ENCODE measurements at places on chromosomes 7 and 10. TPM values are rescaled to one million over a fixed set of nuclear protein-coding genes. Genes with fewer than 3 reads are reported as not detected.

DNA sequence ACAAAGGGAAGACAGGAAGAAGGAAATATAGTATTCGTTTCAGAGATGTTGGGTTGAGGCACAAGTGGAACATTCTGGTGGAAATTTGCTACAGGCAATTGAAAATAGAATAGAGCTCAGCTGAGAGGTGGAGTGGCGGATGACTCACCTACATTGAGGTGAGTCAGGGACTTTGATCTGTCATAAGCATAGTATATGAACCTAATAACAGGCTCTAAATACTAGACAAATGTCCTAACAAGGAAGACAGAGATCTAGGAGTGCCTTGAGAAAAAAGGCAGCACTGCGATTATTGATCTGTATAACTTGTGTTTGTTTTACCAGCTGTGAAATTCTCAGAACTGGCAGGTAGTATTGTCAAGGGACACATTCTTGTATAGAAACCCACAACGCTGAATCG lies 907 bp upstream of the IFRD1 start:
- H3K27me3 ChIP-seq = no peaks in the 10 kb centered on the region
- DNase-seq = no peak
- H3K27ac ChIP-seq = peak overlapping the region; percentile 99

- no peak overlapping the region for H3K27ac ChIP-seq
- no peaks in the 10 kb centered on the region for H3K4me1 ChIP-seq
- H3K4me3 ChIP-seq = no peak overlapping the region
- H3K27me3 ChIP-seq = no peaks in the 10 kb centered on the region
These were observed 125.8 kb upstream of the PDSS1 start for GRCh38 chr10:26571655-26572054.

Gene FEZF1
- not detected for polyA plus RNA-seq

DNA sequence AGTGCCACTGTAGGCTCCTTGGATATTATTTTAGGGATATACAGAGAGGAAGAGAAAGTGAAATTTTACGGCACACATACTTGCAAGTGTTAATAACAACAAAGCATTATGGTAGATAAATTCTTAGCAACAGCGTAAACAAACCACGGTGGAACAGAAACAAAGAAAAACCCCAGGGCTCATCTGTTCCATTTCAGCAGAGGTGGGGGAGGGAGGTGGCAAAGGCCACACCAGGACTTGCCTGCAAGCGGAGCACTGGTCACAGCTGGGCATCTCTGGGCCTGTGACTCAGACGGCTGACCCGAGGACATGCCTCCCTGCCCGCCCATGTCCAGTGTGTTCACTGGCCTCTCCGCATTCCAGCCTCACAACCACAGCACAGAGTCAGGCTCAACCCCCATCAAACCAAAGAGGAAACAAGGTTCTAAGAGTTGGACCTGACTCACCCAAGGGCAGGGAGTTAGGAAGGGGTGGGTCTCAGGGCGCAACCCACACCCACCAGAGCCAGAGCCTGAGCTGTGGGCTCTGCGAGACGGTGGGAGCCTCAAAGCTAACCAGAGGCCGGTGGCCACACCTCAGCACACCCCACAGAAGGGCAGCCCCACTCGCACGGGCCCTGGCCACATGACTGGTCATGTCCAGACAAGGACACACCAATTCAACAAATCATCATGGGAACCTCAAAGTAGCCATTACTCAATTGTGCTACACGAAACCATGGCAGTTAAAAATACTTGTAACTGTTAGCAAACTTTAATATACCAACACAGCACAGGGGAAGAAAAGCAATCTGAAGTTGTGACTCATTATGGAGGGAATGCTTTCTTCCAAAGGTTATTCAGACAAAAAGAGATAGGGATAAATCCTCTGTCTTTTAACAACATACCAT lies 10.7 kb downstream of the ESYT2 start:
- H3K27me3 ChIP-seq = no peaks in the 10 kb centered on the region
- H3K27ac ChIP-seq = peak overlapping the region; percentile 78
- H3K4me1 ChIP-seq = peaks cover 92% of the 10 kb centered on the region
- H3K4me3 ChIP-seq = peak overlapping the region; percentile 39
- no peaks in the 10 kb centered on the region for H3K36me3 ChIP-seq

DNA sequence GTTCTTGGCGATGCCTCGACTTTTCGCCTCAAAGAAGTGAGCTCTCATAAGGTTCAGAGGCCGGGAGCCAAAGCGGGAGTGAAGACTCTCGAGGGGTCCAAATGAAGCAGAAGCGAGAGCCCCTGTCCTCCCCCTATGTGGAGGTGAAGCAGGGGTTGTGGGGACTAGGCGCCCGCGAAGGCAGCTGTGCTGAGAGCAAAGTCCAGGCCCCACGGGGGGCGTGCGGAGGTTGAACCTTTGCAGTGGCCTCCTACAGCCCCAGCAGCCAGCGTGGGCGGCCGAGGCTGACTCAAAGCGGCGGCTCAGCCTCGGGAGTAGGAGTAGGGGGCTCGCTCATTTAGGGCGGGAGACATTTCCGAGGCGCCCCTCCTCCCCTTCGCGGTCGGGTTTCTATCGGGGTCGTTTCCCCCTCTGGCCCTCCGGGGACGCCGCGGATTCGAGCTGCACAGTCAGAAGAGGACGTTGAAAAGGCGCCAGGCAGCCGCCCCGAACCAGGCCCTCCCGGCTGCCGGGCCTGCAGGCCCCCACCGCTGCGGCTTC lies 553 bp upstream of the ADD3 start:
- H3K4me1 ChIP-seq = peaks cover 24% of the 10 kb centered on the region
- H3K36me3 ChIP-seq = no peaks in the 10 kb centered on the region
- peak overlapping the region; percentile 51 for H3K4me3 ChIP-seq
- no peak for DNase-seq
